Spinal cord (tissue), 10 donors: ENCODE measurements at places on chromosomes 11 and 22. TPM values are rescaled to one million over a fixed set of nuclear protein-coding genes. Genes with fewer than 3 reads are reported as not detected.

Gene OR51A2
- not detected for polyA plus RNA-seq

Gene CHRM1
- polyA plus RNA-seq = 1.2 TPM

Gene KRTAP5-7
- 1.4 TPM for polyA plus RNA-seq

Gene SYT8
- polyA plus RNA-seq = not detected

Gene SHISAL1
- polyA plus RNA-seq = 17.0 TPM

Gene UCP3
- 3.0 TPM for polyA plus RNA-seq

Gene C11orf97
- polyA plus RNA-seq = 1.3 TPM

Gene MYO7A
- 3.9 TPM for polyA plus RNA-seq

Gene SHANK3
- 32.2 TPM for polyA plus RNA-seq

Gene TMEM121B
- polyA plus RNA-seq = 12.9 TPM

Gene OR51E1
- 0.11 TPM for polyA plus RNA-seq

Gene TMPRSS13
- 0.32 TPM for polyA plus RNA-seq
